ENCODE measurements at places on chromosomes 3 and 15.

DNA sequence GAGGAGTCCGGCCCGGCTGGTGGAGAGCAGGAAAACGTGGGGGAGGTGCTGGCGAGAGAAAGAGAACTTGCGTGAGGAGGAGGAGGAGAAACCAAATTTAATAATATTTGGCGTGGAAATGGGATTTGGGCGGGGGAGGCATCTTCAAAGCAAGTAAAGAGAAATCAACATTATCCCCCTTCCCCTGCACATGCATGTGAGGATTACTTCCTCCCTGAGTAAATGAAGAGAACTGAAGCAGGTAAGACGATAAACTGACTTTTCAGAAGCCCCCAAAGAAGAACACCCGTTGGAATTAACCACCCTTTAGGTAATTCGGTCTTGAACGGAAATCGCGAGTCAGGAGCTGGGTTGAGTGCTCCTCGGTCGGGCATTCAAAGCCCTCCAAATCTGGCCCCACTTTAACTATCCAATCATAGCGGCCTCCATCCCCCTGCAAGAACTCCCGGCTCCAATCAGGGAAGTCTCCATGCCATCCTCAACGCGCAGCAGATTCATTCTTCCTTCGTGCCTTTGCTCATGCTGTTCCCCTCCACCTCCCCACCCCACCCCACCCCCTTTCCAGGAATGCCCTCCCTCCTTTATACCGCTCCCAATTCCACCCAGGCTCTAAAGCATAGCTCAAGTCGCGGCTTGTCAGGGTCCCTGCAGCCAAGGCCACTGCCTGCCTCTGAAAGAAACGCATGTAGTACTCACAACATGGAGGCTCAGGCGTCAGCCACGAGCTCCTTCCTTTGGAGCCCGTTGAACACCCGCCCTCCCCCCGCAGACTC lies 545 bp upstream of the RFX7 start:
- DNase-seq, result no peak

- DNase-seq, result no peak
Observed at GRCh38 chr15:73844356-73844755, 29.0 kb upstream of the TBC1D21 start.

- DNase-seq, result no peak
Observed at GRCh38 chr15:93707751-93708150, 523.6 kb upstream of the MCTP2 start.

GRCh38 chr3:169118666-169119370 lies 544.7 kb downstream of the MECOM start:
- DNase-seq, result no peak

DNA sequence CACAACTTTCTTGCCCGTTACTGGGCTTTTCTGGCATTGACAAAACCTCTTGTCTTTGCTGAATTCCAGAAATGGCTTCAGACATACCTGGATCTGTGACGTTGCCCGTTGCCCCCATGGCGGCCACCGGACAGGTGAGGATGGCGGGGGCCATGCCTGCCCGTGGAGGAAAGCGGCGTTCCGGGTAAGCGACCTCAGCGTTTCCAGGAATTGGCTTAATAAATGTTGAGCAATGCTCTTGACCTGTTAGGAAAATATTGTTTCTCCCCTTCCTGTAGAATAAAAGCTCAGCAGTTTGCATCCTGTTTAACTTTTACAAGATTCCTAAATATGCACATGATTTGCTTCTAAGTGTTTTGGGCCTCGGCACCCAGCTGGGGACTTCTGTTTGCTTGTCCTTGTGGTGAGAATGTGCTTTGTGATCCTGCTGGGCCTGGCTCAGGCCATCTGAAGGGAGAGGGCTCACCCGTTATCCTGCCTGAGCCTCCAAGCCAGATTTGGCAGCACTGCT lies 46.7 kb downstream of the ARNT2 start:
- no peak for DNase-seq

DNA sequence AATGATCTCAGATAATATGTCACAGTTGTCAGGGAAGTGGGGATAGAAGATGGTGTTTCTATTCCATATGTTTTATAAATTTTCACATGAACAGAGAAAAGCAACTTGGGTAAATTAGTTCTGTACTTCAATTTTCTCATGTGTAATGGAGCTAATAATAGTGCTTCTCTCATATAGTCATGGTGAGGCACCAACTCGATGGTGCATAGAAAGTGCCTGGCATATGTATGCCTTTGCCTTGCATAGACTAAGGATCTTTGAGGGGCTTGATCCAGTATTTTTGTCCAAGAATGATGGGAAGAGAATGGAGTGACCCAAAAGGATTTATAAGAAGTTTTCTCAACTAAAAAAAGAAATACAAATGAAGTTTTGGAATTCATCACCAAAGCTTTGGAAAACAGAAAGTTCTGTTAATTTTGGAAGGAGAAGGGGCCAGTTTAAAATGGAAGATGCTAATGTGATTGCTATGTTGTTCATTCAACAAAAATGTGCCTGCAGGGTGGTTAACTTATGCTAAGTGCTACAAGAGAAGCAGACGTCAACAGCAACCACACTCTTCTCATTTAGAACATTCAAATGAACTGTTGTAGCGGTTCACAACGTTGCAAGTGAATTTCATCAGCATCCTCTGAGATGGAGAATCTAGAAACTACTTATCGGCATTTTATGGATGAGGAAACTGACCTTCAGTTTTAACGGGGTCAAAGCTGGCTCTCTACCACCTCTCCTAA lies 86.1 kb downstream of the RTP4 start:
- DNase-seq, result no peak

- peak; percentile 73 for DNase-seq
Observed at GRCh38 chr3:126357295-126358037, at the start of gene KLF15. TSS of gene KLF15 (minus strand) at chr3:126357408. CDS start at chr3:126352922, 4,486 bp downstream.

DNA sequence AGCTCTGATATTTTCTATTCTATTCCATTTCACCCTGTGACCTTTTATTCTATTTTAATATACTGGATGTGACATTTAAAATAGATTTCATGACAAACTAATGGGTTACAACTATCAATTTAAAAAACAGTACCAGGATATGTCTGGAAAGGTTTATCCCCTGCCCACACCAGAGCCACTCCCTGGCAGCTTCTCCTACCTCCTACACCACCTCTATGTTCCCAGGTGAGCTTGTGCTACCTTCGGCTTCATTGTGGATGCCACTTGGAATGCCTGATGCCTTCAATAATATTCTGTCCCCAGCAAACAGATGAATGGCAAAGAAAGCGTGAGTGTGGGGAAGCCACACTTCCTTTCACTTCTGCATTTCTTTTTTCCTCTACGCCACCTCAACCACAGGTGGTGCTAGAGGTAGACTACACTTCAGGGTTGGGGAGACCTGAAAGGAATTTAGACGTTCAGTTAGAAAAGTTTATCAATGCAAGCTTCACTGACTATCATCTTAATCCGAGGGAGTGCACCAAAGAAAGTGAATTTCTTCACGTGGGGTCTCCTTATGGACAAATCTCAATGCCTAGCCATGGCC lies 213.0 kb downstream of the SSR3 start:
- DNase-seq, result no peak

DNA sequence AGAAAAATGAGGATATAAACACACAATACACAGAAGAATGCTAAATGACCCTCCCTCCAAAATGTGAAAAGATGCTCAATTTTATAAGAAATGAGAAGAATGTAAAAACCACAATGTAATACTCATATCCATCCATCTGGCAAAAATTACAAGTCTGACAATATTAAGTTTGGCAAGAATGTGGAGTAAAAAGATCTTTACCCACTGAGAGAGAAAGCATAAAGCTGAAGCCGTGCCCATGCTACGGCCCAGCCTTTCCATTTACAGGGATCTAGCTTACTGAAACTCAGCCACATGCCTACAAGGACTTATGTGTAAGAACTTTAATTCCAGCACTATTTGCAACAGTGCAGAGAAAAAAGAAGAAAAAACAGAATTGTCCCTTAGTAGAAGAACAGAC lies 42.9 kb downstream of the ATP13A3 start:
- DNase-seq, result no peak
